ENCODE measurements at places on chromosomes 16 and 17. TPM values are rescaled to one million over a fixed set of nuclear protein-coding genes. Genes with fewer than 3 reads are reported as not detected.

Gene KRTAP3-2
- 0.52 TPM for polyA plus RNA-seq

Gene DLX4
- 0.20 TPM for polyA plus RNA-seq

Gene ZNF205
- 13.0 TPM for polyA plus RNA-seq

Gene RNF135
- polyA plus RNA-seq = 8.7 TPM

Gene SLFN11
- 9.1 TPM for polyA plus RNA-seq

Gene DNAAF1
- 0.33 TPM for polyA plus RNA-seq

Gene TEX19
- polyA plus RNA-seq = not detected

Gene ARL6IP1
- polyA plus RNA-seq = 73.6 TPM

Gene GRIN2C
- 0.71 TPM for polyA plus RNA-seq

Gene KRTAP2-3
- not detected for polyA plus RNA-seq

Gene FAAP100
- 19.8 TPM for polyA plus RNA-seq

Gene ENPP7
- not detected for polyA plus RNA-seq

Gene PRR29
- 2.3 TPM for polyA plus RNA-seq

Gene MT3
- polyA plus RNA-seq = 19.1 TPM

Gene RNU2-1
- polyA plus RNA-seq = not detected

Gene SLC9A5
- 1.2 TPM for polyA plus RNA-seq

Gene FLYWCH2
- 14.1 TPM for polyA plus RNA-seq

Gene PIGS
- polyA plus RNA-seq = 44.4 TPM

Gene CIITA
- polyA plus RNA-seq = 3.2 TPM

Gene TMEM220
- 11.3 TPM for polyA plus RNA-seq

Gene PLEKHG4
- polyA plus RNA-seq = 9.9 TPM

Gene PABPN1L
- polyA plus RNA-seq = 0.11 TPM

Gene PPL
- polyA plus RNA-seq = 1.1 TPM

Gene KRT20
- polyA plus RNA-seq = not detected

Gene CES3
- polyA plus RNA-seq = 0.40 TPM

Gene CDT1
- 5.6 TPM for polyA plus RNA-seq

Gene SLC4A1
- 11.3 TPM for polyA plus RNA-seq

Gene SPNS3
- polyA plus RNA-seq = 0.61 TPM

Gene CA4
- polyA plus RNA-seq = 7.1 TPM

Gene COG1
- 32.9 TPM for polyA plus RNA-seq

Gene UBE2G1
- polyA plus RNA-seq = 79.1 TPM

Gene KRT222
- 0.13 TPM for polyA plus RNA-seq

Gene CALB2
- 0.33 TPM for polyA plus RNA-seq

Gene NACA2
- polyA plus RNA-seq = 1.0 TPM

Gene NGFR
- 39.8 TPM for polyA plus RNA-seq

Gene KRTAP4-4
- not detected for polyA plus RNA-seq

Gene MYH13
- polyA plus RNA-seq = 0.91 TPM

Gene OTOP2
- polyA plus RNA-seq = not detected

Gene C1QBP
- 113 TPM for polyA plus RNA-seq

Gene CD300E
- 0.04 TPM for polyA plus RNA-seq

Gene KRT12
- polyA plus RNA-seq = 0.08 TPM

Gene NPIPA5
- polyA plus RNA-seq = 18.6 TPM

Gene TTLL6
- not detected for polyA plus RNA-seq

Gene KDM6B
- 15.4 TPM for polyA plus RNA-seq

Gene KRTAP9-8
- not detected for polyA plus RNA-seq

Gene GP2
- not detected for polyA plus RNA-seq

Gene KRTAP4-3
- not detected for polyA plus RNA-seq

Gene NAGS
- 0.48 TPM for polyA plus RNA-seq

Gene ARMC7
- 6.5 TPM for polyA plus RNA-seq

Gene IGF2BP1
- polyA plus RNA-seq = 10.5 TPM

Gene MARCHF10
- polyA plus RNA-seq = 0.77 TPM

Gene TSPOAP1
- polyA plus RNA-seq = 5.8 TPM

Gene SLC35B1
- polyA plus RNA-seq = 53.1 TPM

All from forelimb muscle (tissue), 1 donor.